ENCODE measurements at places on chromosomes 6 and 20.
A peak's percentile ranks its signal among the peaks of the same experiment; 100 is the strongest.

DNA sequence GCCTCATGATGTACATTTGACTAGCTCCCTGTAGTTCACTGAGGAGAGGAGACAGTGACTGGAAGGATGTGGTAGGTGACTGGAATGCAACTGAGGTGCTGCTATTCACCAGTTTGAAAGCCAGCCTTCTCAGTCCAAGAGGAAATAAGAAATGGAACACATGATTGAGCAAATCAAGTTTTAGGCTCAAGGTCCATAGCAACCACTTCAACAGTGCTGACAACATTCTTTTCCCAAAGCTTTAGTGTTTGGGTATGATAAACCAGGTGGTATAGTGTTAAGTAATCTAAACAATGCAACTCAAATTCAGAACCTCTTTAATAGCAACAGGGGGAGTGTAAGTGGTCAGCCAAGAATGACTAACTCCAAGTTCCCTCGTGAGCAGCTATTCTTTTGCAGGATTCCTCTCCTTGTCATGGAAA is 9.2 kb downstream of the ZHX3 start:
- DNase-seq: no peak

- no peak for DNase-seq
Measured at GRCh38 chr20:2708073-2708415, 15.5 kb downstream of the EBF4 start.

GRCh38 chr6:16097382-16098171 is 31.3 kb upstream of the MYLIP start:
- DNase-seq: no peak

- peak; percentile 15 for DNase-seq
Measured at GRCh38 chr6:28789553-28790083, 134.2 kb downstream of the TRIM27 start.

GRCh38 chr6:169620171-169621130 is 81.4 kb downstream of the WDR27 start:
- DNase-seq: peak; percentile 50

DNA sequence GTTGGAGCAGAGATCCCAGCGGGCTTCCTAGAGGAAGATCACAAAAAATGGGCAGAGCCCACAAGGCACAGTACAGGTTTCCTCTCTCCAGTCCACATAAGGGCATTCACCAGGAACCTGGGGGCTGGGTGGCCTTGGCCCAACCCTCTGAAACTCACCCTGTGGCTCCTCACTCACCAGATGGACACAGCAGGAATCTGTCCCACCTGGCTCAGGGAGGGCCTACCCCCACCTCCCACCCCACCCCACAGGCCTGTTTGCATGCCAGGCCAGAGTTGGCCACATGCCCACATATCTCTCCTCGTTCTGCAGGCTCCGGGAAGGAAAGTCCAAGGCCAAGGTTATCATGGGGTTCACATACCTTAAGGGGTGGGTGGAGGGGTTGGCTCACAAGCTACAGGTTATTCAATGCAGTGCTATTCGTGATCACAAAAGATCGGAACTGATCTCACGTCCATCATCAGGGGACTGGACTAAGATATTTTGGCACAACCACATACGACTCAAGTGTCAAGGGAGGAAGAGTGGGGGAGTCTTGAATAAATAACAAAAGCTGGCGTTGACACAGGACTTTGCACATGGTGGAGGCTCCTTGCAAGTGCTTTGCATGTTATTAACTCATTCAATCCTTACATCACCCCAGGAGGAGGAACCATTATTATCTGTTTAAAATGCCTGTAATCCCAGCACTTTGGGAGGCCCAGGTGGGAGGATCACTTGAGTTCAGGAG is 13.0 kb downstream of the RIPOR3 start:
- DNase-seq: no peak

GRCh38 chr6:151647976-151648639 is 154.3 kb downstream of the CCDC170 start:
- DNase-seq: no peak

GRCh38 chr6:162140251-162140852 is 587.2 kb downstream of the PRKN start:
- no peak for DNase-seq

GRCh38 chr20:23645575-23645974 is 7.8 kb upstream of the CST3 start:
- no peak for DNase-seq

- DNase-seq: no peak
Measured at GRCh38 chr6:106477790-106478189, 117.3 kb downstream of the CRYBG1 start.

Measured in non-pigmented ciliary epithelial cell (primary cell).